ENCODE measurements at places on chromosomes 11 and 22.

DNA sequence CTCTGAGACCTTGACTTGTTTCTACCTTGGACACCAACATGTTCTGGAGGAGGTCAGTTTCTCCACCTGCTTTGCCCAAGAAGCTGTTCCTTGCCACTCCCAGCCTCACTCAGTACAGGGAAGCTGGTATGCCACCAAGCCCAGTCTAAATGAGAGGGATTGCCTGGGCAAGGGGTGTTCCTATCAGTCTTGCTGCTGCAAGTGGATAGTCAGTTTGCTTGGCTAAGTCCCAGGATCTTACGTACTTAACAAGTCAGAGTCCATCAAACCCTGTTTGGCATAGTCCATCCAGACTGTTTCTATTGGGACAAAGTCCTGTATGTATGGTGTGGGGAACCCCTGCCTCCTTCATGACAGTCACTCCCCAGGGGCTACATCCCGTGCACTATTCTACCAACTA, 66.6 kb downstream of the RPL27A start:
- no peak for DNase-seq

GRCh38 chr11:65338676-65339075, 5.0 kb downstream of the DPF2 start:
- DNase-seq: no peak

- DNase-seq: no peak
Observed at GRCh38 chr11:6778518-6778917, 4.3 kb upstream of the OR2AG1 start.

DNA sequence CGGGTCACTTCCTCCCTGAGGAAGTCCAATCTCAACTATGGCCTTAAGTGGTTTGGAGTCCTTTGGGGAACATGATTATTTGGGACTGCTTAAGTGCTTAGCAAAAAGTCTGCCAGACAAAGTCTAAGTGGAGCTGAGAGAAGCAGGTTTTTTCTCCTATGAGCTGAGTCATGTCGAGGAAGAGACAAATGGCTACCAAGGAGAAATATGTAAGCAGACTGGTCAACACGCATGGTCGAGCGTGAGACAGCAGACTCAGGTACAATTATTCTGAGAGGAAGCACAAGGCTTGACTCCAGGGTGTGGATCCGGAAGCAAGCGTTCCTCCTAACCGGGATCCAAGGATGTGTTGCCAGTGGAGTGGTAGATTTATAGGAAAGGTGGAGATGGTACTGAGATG, 30.6 kb downstream of the UBASH3B start:
- no peak for DNase-seq

DNA sequence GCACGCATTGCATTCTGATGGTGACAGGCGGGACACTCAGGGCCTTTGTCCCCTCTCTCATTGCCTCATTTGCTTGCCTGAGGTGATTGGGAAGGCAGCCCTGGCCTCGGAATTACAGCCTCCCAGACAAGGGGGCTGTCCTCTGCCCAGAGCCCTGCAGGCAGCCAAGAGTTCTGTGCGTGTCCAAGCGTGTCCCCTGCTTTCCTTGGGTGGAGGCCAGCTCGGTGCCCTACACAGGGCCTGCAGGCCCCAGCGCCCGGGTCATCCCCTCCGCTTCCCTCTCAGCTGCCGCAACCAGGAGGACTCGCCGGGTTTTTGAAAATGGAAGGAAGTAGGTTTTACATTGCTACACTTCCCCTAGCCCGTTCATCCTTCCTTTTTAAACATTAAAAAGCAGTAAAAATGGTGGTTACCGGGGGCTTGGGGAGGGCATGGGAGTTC, 1.9 kb downstream of the GRAMD4 start:
- DNase-seq: no peak

DNA sequence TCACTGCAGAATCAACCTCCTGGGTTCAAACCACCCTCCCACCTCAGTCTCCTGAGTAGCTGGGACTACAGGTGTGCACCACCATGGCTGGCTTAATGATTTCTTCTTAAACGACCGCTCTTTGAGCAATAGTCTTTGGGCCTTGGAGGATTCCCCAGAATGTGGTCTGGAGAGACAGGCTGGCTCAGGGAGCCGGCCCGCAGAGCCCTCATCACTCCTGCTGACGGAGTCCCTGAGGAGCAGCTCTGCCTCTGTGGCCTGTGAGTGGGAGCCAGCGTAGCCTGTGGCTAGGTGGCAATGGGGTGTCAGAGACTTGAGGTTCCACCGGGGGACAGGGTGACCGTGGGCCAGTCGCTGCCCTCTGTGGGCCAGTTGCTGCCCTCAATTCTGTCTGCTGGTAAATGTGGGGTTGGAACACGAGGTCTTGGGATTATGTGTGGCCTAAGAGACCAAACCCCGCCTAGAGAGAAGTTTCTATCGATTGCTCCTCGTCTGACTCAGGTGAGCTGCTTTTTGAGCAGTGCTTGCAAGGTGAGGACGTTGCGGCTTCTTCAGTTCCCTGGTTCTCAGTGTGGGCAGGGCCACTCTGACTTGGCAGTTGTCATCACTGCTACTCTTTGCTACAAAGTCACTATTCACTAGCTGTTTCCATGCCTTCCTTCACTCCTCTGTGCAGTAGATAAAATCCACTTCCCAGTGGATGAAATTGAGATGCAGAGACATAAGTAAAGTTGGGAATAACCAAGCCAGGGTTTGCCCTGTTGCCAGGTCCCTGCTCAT, 124.8 kb upstream of the NECTIN1 start:
- no peak for DNase-seq

DNA sequence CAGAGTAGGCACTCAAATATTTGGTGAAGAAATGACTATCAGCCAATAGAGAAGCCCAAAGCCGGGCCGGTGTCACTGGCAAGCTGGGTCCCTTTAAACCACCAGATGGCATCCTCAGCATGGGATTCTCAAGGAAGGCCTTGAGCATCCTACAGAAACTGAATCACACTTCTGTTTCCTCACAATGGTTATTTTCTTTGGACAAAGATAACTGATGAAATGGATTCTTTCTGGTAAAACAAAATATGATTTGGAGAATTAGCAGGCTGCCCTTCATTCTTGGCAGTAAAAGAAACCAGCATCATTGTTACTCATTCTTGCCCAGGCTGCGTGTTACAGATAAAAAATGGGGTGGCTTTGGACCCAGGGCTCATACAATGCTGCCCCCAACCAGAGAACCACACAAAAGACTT, 30.3 kb upstream of the ASPHD2 start:
- peak; percentile 25 for DNase-seq

DNA sequence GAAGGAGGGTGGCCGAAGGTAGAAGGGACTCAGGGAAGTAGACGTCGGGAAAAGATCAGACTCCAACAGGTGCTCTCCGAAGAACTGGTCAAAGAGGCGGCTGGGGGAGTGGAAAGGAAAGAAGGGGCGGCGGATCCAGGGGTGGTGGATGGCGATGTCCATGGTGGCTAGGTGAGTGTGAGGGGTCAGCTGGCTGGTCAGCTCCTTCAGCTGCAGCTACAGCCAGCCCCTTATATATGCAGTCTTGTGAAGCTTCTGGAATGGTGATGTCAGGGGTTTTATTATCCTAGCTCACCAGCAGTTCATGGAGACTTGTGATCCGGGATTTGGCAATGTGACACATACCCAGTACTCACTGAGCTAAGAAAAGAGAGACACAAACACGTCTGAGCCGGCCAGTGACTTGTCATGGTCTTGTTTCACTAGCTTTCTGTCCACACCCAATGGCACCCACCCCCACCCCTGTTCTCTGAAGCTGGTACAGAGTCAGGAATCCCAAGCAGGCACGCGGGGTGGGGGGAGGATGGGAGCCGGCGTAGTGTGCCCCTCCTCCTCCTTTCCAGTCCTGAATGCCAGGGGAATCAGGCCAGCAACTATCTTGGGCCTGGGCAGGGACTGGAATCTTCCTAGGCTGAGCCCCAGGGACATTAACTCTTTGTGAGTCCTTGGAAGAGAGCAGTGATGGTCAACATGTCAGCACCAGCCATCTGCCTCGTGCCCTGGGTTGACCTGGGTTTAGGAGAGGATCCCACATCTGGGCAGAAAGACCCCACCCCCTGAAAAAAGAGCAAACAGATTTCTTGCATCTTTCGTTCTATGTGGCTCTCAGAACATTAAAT, at the start of gene CRYAB:
CRYAB (minus strand) TSS at position 208 of the 839 bp plus-strand sequence; CDS start at position 162, 46 bp downstream.
- no peak for DNase-seq

GRCh38 chr11:112219476-112220232, 6.6 kb upstream of the PTS start:
- DNase-seq: no peak

GRCh38 chr22:29136782-29137700, 64.2 kb downstream of the KREMEN1 start:
- DNase-seq: no peak

- DNase-seq: no peak
Observed at GRCh38 chr11:23536907-23537306, 676.6 kb upstream of the CCDC179 start.

DNA sequence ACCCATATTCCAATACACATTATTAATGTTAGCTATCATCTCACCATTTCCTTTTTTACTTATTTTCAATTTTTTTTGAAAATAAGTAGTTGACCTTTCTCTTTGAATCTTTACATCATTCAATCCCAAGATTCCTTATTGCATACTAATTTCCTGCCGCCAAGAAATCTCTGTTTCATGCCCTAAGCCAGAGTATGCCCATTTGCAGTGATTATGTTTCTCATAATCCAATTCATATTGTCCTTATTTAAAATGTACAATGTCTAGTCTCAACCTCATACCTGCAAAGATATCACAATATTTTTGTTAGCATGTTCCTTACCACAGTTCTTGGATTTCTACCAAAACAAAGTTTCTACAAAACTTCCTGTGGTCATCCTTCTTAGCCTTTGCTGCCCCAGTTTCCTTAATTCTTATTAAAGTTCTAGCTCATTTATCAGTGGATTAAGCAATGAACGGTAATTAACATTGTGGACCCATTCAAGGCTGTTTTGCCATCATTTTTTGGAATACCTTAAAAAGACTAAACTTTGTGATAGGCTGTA, 75.3 kb downstream of the CD44 start:
- DNase-seq: no peak

DNA sequence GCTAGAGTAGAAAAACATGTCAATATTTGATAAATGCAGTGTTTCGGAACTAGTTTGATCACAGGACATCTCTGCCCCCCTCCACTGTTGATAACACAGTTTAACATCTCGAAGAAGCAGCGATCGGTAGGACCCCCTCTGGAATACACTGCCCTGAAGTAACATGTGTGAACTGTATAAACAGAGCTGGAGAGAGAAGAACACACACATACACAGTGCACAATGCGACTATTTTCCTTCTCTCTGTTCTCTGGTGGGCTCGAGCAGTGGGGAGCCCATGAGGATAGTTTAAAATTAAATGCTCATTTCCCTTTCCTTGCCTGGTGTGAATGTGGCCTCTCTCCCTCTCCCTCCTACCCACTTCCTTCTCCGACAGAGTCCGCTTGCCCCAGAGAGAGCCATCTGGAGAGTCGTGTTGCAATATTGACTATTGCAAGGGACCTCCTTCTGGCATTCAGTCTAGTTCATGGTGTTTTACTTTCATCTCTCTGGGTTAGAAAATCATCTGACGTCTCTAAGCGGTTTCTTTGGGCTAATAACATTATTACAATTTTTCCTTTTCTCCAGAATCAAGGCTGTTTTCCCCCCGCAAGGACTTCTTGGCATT, 51.6 kb upstream of the BARX2 start:
- no peak for DNase-seq

- DNase-seq: no peak
Observed at GRCh38 chr11:68296344-68297051, 15.9 kb upstream of the LRP5 start.

GRCh38 chr11:2076441-2076840, 62.7 kb downstream of the IGF2 start:
- no peak for DNase-seq

DNA sequence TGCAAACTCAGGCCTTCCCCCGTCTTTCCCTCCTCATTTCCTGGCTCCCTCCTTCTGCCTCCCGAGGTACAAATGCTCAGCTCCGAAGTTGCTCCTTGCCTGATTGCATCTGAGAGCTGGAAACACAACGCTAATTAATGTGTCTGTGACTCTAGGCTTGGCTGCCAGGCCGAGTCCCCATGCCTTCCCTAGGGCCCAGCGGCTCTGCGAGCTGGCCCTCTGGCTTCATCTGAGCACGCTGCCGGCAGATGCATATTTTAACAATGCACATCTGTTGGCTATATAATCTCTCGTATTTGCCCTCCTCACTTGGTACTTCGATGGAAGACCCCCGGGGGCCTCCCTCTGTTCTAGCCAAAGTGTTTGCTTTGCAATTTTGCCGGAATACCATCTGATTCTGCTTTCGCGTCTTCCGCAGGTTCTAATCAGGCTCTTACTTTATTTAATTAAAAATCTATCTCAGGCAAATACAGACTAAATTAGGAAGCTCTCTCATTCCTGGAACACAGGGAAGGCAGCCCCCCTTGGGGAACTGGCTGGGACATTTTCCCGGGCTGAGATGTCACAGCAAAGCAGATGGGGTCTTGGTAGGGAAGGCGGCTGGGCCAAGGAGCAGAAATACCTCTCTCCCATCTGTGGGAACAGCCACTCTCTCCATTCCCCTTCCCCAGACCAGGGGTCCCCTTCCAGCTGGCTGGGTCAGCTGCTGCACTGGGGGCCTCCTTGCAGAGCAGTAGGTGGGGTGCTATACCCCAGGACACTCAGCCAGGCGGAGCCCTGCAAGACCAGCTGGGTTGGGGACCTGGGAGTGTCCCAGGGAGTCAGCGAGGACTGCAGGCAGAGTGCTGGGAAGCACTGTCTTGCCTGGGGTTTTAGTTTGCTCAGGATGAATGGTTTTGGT, 162.8 kb downstream of the ST3GAL4 start:
- DNase-seq: no peak

DNA sequence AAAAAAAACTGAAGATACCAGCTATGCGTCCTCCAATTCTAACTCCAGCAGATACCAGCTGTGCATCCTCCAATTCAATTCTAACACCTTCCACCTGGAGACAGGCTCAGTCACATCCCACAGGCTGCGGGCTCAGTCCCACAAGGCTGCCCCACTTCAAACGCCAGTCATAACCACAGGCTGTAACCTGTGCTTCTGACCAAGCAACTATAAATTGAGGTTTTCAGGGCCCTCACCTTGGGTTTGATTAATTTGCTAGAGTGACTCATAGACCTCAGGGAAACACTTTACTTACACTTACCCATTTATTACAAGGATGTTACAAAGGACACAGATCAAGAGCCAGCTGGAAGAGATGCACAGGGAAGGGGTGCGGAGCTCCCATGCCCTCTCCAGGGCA, 32.4 kb upstream of the MSANTD2 start:
- no peak for DNase-seq

DNA sequence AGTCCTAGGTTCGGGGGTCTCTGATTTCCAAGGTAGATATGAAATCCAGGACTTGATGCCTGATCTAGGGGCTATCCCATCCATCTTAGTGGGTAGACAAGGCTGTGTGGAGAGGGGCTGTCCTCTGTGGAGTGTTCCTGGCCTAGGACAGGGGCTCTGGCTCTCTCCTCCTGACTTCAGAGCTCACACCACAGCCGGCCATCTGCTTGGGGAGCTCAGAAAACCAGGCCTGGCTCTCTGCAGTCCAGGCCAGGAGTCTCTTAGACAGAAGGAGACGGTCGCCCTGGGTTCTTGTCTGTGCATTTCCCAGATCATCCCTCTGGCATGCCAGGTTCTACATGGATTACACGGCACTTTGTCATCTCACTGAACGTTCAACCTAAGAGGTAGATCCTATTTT, 17.9 kb downstream of the TUB start:
- no peak for DNase-seq

- no peak for DNase-seq
Observed at GRCh38 chr22:39299829-39300178, 19.6 kb downstream of the RPL3 start.

- DNase-seq: no peak
Observed at GRCh38 chr11:87298155-87298554, 260.4 kb downstream of the TMEM135 start.

- DNase-seq: no peak
Observed at GRCh38 chr11:16278273-16278672, 78.1 kb downstream of the SOX6 start.

GRCh38 chr22:29907753-29908515, 25.0 kb downstream of the MTMR3 start:
- DNase-seq: no peak
